D341Med (cell line): ENCODE measurements at places on chromosomes 4 and X.
A peak's percentile ranks its signal among the peaks of the same experiment; 100 is the strongest.

- peak; percentile 87 for DNase-seq
Observed at GRCh38 chrX:34656842-34657725, at the start of gene TMEM47. TMEM47 (minus strand) TSS chrX:34657285; CDS start chrX:34657029, 256 bp downstream.

DNA sequence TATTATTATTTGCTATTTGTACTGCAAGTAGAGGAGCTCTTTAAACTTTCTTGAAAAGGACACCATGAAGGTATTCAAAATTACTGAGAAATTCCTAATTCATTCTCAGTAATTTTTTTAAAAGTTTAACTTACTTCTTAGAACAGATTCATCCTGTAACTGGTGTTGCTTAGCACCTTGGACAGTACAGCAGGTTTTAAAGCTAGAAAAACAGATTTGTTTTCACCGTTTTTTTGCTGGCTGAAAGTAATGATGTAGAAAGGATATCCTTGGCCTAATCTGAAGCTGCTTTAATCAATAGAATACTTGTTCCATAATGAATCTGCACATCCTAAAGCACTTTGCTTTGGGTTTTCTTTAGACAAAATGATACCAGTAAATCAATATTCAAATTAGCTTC, 142.5 kb upstream of the TRAM1L1 start:
- no peak for DNase-seq

DNA sequence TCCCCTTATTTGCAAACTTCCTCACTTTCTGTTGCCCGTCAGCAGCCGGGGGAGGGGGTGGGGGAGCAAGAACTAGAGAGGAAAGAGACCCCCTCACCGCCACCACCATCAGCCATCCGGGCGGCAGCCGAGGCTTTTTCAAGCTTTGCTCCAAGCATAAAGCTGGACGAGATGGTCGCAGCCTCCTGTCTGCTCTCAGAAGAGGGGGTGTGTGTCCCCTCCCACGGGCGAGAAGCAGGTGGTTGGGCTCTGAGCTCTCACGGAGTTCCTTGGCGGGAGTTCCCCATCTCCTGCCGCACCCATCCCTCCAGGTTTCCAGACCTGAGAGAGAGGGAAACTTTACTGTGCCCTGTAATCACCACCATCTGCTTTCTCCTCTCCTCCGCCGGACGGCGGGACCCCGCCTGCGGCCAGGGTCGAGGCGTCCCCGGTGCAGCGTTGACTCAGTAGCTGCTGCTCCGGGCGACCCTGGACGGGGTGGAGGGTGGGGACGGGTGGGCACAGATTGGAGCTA, 4.7 kb upstream of the ARX start:
- DNase-seq: peak; percentile 49

GRCh38 chr4:152729466-152729865, 49.7 kb upstream of the TMEM154 start:
- DNase-seq: no peak

DNA sequence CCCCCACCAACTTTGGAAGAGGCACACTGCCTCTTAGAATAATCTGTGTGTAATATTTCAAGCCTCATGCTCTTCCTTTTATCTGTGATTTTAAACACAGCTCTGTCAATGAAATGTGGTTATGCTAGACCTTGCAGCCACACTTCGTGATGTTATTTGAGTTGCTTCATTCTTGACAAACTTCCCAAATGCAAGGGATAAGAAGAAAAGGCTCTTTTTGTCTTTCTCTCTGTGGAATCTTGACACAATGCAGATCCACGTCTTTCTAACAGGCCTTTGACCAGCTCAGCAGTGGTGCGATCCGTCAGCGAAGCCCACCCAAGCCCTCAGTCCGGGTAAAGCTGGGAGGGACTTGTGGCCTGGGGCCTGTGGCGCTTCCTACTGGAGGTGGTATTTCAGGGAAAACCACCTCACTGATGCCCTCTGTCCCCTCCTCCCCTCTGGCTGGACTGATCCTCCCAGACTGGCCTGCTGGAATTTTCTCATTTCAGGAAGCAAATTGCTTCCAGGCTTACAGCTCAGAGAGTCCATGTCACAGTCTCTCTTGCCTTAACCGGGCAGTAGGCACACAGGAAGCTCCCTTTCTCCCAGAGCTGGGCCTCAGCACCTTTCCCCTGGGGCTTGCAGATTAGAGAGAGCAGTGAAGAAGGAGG, 19.5 kb upstream of the CCKAR start:
- DNase-seq: no peak

DNA sequence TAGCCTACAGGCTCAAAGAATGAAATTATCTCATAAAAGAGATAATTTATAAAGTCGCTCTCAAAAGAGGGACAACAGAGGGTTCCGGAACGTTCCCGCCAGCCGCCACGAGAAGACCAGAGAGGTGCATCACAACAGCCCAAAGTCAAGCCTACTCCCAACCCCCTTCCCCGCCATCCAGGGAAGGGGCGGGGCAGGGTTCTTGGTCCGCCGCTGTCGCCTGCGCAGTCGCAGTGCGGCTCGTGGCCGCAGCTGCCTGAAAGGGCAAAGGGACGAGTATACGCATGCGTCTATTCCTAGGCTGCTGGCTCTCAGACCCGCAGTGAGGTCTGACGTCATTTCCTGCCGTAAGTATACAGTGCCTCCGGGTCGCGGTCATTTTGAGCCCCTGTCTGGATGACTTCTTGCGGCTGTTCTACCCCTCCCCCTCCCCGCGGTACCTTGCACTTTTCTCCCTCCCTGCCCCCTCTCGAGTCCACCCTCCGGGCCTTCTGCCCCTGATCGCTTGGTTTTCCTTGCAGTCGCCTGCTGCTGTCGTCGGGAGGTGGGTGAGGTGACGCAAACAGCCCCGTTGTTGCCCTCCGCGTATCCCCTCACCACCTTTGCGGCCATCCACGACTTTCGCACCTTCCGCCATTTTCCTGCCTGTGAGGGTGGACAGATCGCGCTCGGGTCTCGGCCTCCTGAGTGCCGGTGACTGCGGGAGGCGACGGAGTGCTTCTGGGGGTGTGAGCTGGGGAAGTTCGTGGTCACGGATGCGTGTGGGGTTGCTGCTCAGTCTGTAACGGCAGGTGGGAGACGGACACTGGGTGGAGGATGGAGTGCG, at the start of gene OCIAD1:
TSS of gene OCIAD1 (plus strand) at position 383 of the 826 bp plus-strand sequence. CDS start 1,537 bp downstream, outside the sequence.
- DNase-seq: peak; percentile 99

DNA sequence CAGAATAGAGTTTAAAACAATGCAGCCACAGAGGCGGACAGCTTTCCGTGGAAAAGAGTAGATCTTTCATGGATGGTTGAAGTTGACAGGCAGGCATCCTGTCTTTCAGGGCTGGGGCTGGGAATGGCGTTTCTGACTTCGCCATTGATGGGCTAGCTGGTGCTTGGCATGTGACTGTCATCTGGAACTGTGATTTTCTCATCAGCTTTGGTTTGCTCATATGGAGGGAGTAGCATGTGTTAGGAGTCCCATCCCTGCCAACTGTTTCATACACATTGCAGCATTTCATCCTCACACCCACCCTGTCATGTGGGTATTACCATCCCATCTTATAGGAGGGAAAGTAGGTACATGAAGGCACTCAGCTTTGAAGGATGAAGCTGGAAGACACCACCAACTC, 49.2 kb upstream of the STX18 start:
- no peak for DNase-seq

DNA sequence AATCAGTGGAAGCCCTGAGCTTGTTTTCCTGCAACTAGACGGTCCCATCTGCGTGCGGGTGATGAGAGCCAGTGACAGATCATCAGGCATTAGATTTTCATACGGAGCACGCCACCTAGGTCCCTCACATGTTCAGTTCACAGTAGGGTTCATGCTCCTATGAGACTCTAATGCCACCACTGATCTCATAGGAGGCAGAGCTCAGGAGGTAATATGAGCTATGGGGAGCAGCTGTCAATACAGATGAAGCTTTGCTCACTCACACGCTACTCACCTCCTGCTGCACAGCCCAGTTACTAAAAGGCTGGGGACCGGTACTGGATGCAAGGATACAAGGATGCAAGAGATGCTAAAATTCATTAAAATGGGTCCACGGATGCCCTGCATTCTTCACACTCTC, 61.2 kb downstream of the DHRSX start:
- DNase-seq: no peak

GRCh38 chrX:150514462-150514861, 54.0 kb upstream of the MTM1 start:
- DNase-seq: no peak

GRCh38 chrX:69991685-69992084, 58.1 kb downstream of the AWAT2 start:
- peak; percentile 70 for DNase-seq

GRCh38 chr4:64614276-64614675, 205.0 kb upstream of the TECRL start:
- no peak for DNase-seq

GRCh38 chr4:111602848-111603247, 542.4 kb upstream of the FAM241A start:
- peak; percentile 18 for DNase-seq

- no peak for DNase-seq
Observed at GRCh38 chr4:122503214-122503613, 46.7 kb upstream of the IL2 start.

- no peak for DNase-seq
Observed at GRCh38 chrX:39877905-39878304, 219.9 kb downstream of the BCOR start.

- DNase-seq: no peak
Observed at GRCh38 chr4:41538887-41539498, 1.0 kb downstream of the LIMCH1 start.

- no peak for DNase-seq
Observed at GRCh38 chr4:173917255-173917960, 366.1 kb downstream of the FBXO8 start.

GRCh38 chr4:128818442-128818841, 8.9 kb downstream of the JADE1 start:
- no peak for DNase-seq

DNA sequence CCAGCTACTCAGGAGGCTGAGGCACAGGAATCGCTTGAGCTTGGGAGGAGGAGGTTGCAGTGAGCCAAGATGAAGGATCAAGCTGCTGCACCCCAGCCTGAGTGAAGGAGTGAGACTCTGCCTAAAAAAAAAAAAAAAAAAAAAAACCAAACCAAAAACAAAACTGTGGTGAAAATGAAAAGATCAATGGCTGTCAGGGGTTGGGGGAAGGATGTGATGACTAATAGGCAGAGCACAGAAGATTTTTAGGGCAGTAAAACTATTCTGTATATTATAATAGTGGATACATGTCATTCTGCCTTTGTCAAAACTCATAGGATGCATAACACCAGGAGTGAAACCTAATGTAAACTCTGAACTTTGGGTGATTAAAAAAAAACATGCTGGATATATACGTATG, 69.9 kb upstream of the ELOVL6 start:
- no peak for DNase-seq
